ENCODE measurements at places on chromosomes 7 and 10.

DNA sequence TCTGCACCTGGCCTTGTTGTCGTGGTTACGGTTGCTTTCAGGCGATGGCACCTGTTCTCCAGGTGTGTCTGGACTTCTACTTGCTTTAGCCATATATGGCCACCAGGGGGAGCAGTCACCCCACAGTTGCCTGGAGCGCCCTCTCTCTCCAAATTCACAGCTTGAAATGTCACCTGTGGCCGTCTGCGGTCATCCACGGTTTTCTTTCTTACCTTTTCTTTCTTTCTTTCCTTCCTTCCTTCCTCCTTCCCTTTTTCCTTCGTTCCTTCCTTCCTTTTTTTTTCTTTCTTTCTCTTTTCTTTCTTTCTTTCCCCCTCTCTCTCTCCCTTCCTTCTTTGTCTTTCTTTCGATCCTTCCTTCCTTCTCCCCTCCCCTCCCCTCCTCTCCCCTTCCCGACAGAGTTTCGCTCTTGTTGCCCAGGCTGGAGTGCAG lies 150.5 kb upstream of the VKORC1L1 start:
- peak; percentile 13 for DNase-seq

GRCh38 chr7:33965183-33965744 lies 59.9 kb downstream of the BMPER start:
- no peak for DNase-seq

DNA sequence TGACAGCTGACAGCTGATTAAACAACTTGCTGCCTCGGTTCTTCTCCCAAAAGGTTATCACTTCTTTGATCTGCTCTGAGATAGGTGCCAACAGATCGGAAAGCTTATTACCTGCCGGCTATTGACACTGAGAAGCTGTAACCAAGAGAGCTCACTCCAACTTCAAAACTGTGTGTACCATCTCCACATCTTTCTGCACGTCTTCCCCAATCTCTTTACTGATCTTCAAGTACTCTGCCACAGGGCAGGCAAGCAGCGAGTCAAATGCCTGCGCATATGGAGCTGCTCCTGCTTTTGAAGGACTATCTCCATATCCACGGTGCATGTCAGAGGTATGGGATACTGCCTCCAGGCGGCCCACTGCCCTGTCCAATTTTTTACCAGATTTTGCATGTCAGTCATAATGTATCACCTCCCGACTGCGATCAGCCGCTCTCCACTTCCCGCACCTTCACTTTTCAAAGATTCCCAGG lies 352 bp upstream of the ZNF485 start:
- no peak for DNase-seq

DNA sequence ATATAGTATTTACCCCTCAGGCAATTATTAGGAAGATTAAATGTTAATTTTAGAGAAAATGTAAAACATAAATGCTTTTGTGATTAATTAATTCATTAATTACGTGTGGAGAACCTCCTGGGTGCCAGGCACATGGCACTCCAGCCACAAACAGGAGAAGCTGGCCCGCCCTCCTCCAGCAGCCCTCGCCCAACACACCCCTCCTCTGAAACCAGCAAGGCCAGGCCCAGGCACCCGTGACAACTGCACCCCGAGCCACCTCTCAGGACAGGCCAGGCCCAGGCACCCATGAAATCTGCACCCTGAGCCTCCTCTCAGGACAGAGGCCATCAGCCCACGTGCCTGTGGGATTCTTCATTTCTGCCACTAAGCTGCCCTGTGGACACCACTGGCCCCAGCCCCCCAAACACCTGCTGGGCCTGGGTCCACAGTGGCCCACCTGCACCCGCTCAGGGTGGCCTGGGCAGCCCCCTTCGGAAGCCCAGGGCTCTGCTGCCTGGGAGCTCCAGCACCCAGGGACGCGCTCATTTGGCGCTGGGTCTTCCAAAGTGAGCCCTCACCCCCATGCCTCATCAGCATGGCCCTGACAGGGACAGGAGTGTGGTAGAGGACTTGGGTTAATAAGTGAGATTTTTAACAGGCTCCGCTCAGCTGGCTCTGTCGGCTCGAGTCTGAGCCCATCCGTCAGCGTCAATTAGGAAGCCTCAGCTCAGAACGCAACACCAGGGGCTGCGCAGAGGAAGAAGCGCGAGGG lies 482.1 kb downstream of the DNAJB6 start:
- DNase-seq: no peak

DNA sequence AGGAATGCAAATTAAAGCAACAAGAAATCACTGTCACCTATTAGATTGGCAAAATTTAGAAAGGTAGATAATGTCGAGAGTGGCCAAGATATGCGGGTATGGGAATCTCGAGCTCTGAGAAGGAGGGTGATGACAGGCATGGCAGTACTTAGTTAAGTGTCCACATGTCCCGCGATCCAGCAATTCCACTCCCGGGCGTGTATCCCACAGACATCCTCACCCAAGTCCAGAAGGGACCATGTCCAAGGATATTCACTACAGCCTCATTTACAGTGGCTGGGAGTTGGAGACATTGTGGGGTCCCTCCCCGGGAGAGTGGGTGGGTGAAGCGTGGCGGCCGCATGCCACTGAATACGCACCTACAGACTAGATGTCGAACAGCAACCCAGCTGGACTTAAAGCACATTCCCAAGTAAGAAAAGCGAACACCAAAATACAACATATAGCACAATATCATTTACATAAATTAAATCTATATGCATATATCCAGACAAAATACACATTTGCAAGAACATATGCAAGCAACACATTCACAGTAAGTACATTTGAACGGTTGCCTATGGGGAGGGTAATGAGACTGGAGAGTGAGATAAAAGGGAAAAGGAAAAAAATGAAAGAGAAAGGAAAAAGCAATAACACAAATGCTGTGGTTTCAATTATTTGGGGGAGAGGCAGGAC lies 9.9 kb downstream of the KCNH2 start:
- DNase-seq: no peak

DNA sequence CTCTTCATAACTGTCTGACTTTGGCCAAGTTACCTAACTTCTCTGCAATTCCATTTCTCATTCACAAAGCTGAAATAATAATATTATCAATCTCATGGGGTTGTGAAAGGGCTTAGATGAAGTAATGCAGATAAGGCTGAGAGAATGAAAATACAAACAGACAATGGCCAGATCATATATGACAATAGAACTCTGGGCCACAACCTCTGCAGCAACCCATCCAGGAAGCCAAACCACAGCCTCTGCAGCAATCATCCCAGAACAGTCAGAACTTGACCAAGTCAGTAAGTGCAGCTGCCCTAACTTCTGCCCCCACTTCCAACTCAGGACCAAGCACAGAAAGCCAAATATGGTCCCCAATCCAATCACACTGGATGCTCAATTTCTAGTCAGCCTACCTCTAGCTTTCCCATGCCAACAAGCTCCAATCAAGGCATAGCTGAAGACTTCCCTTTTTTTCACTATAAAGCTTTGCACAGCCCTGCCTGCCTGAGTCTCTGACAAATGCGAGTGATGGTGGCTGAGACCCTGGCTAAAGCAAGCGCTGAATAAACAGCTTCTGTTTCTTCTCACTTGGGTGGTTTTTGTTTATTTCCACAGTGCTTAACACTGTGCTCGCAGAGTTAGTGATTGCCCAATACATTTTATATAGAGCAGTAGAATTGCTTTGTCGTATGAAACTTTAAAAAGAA lies 34.8 kb upstream of the TNPO3 start:
- DNase-seq: no peak

DNA sequence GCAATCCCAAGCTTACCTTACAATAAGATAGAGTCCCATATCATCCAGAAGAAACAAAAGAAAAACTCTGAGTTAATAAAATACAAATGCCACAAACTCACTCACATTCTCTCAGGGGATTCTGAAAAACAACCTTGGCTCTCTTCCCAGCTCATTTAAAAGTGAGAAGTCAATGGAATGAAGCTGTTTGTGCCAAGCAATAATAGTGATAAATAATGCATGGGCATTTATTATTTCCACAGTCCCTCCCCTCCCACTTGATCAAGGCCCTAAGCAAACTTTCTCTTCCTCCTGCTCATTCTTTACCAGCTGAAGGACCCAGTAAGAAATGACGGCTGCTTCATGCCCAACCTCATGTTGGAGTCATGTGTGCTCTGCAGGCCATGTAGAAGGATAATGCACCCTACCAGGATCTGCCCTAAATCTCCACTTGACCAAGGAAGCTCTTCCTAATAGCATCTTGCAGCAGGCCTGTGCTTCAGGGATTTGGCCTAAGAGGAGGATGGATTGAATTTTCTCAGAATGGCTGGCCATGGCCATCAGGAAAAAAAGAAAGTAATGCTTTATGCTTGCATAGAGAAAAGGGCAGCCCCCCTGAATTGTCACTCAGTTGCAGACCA lies 451.3 kb downstream of the GPAM start:
- no peak for DNase-seq

DNA sequence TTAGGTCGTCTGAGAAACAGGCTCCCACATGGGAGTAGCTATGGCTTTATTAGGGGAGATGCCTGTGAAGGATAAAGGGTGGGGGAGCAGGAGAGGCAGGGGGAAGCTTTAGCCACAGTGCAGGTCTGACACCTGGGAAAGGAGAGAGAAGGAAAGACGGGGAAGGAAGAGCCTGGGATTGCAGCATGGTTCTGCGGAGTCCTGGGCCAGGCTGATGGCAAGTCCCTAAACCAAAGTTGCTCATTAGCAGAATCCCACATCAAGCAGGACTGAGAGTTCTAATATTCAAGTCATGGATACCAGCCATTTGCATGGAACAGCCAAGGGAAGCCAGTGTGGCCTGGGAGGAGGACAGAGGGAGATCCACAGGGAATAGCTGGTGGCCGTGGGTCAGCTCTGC lies 414.8 kb downstream of the RPS24 start:
- no peak for DNase-seq

DNA sequence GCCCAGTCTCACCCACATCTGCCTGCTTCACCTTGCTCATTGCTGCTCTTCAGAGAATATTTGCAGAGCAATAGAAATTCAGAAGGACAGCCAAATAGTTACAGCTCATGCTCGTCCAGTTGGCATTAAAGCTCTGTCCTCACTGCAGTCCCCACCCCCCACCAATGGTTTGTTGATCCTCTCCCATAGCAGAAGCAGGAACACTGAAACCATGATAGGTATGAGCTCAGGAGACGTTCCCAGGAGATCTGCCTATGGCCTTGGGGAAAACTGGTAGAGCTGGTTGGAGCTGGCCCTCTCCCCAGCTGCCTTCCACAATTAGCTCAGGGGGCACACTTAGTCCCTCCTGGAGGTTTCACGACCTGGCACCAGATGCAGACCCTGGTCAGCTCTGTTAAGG lies 68.6 kb upstream of the KMT2C start:
- no peak for DNase-seq

GRCh38 chr10:122988501-122988900 lies 8.3 kb downstream of the PSTK start:
- no peak for DNase-seq

DNA sequence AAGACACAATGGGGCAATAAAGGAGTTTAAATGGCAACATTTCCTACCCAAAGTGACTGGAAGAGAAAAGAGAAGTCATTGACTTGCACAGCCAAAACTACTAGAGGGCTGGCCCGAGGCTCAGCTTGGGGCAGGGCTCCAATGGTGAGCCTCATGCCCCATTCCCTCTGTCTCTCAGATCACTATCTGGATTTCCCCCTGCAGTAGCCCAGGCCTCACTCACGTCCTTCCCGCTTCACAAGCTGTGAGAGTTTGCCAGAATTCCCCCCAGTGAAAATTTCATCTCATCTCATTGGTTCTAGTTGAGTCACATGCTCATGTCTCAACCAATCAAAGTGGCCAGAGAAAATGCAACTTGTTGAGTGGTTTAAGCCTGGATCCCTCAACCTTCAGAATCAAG lies 181.3 kb downstream of the WDR11 start:
- no peak for DNase-seq

- DNase-seq: no peak
Measured at GRCh38 chr7:6307762-6308161, 35.3 kb upstream of the CYTH3 start.

- no peak for DNase-seq
Measured at GRCh38 chr7:57415730-57416129, 34.2 kb upstream of the ZNF716 start.

- no peak for DNase-seq
Measured at GRCh38 chr7:122488241-122488640, 183.7 kb upstream of the FEZF1 start.

DNA sequence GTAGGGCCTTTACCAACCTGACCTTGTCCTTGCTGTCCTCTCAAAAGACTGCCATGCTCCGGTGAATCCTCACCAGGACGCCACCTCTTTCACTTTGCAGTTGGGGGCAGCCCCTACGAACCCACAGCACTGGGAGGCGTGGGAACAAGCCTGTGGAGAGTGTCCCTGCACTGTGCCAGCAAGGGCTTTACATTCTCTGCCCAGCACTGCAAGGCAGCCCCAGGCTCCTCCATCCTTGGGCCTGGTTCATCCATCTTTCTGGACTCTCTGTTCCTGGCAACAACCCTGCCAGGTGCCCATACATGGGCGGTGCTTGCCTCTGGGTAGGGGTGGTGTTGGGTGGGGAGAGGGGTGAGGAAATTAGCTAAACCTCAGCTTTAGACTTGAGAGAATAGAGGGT lies 1.4 kb downstream of the CHAT start:
- no peak for DNase-seq

DNA sequence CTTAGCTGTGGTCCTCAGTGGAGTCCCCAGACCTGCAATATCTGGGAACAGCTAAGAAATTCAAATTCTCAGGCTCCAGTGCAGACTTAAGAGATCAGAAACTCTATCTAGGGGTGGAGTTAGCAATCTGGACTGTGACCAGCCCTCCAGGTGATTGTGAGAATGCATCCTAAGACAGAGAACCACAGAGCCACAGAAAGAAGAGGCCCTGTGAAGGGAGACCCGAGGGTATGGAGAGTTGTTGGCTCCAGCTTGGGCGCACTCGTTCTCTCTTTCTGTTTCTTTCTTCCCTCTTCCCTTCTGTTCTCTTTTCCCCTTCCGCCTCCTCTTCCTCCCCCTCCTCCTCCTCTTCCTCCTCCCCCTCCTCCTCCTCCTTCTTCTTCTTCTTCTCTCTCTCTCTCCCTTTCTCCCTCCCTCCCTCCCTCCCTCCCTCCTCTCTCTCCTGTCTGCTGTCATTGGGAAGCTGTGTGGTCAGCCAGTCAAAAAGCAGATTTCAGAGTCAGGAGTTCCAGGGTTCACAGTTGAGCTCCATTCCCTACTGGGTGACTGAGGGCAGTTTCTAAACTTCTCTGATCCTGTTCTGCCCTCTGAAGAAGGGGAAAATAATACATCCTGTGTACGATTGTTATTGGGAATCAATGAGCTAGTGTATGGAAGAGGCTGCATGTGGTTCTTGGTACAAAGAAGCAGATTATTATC lies 62.1 kb upstream of the STEAP1B start:
- DNase-seq: no peak

- no peak for DNase-seq
Measured at GRCh38 chr10:132610071-132610701, 72.6 kb downstream of the INPP5A start.

- DNase-seq: no peak
Measured at GRCh38 chr10:45582386-45582781, 90.2 kb downstream of the ZFAND4 start.

DNA sequence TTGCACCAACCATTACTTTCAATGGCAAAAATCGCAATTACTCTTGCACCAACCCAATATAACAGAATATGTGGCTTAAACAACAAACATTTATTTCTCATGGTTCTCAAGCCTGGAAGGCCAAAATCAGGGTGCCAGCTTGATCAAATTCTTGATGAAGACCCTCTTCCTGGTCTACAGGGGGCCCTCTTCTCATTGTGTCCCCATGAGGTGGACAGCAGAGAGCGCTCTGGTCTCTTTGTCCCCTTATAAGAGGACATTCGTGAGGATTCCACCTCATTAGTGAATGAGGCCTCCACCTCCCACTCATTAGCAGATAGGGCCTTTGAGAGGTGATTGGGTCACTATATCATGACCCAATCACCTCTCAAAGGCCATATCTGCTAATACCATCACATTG lies 120.0 kb downstream of the CALN1 start:
- DNase-seq: no peak

GRCh38 chr10:78847485-78847884 lies 221.3 kb upstream of the ZMIZ1 start:
- DNase-seq: no peak

Data from NCI-H1694 (cell line).